NCI-H1092 (cell line): ENCODE measurements at places on chromosomes 2 and 18.

DNA sequence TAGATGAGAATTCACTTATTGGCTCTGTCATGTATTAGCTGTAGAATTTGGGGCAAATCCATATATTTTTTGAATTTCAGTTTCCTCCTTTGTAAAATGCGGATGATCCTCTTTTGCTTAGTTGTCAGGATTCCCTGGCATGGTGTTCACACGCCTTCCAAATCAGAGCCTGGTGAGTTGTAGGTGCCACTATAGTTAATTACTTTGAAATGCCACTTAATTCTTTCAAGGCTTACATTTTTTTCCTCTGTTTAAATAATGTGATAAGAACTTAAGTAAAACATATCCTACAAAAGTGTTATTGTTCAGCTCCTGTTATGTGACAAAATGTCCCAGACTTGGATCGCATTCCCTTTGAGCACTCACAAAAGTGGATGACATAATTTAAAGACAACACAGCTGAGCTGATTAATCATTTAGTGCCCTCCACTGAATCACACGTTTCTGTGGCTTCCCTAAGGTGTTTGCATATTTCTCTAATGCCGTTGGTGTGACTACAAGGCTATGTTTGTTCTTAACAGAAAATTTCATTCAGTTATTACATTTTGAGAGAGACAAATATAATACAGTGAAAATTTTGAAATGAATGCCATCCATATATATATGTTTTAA lies 471.2 kb upstream of the CHST9 start:
- DNase-seq, result peak; percentile 7

DNA sequence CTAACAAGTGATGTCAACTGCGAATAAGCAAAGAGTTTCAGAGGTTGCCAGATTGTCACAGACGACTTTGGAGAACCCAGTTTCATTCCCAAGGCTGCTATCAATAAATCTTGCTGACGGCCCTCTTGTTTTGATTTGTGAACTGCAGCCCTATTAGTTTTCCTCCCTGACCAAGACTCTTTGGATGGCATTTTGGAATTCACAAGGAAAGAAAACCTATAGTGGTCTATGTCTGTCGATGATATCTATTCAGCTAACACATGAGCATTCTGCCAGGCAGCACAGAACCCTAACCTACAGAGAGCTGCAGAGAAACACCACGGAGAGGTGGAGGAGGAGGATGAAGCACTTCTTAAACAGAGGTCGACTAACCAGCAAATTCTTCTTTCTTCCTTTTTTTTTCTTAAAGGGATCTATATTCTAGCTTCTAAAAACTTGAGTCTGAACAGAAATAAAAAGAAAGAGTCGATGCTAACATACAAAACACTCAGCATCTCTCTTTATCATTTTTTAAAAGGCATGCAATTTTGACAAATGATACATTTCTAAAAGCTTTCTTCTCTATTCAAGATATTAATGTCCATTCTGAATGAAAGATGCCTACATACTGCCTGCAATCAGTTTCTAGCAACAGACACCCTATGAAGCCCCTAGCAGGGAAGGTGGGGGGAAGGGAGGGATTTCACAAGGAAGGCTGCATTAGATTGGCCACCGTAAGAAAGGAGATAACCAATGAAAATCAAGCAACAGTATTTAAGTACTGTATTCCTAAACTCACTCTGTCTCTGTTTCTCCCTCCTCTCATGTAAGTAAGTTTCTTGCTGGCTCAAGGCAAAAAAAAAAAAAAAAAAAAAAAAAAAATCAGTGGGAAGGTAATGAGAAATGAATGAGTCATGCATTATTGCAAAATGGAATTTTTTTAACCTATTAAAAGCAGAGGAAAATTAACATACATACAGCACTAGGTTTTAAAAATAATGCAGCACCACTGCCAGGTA lies 83.0 kb upstream of the CHRNA1 start:
- DNase-seq, result no peak

DNA sequence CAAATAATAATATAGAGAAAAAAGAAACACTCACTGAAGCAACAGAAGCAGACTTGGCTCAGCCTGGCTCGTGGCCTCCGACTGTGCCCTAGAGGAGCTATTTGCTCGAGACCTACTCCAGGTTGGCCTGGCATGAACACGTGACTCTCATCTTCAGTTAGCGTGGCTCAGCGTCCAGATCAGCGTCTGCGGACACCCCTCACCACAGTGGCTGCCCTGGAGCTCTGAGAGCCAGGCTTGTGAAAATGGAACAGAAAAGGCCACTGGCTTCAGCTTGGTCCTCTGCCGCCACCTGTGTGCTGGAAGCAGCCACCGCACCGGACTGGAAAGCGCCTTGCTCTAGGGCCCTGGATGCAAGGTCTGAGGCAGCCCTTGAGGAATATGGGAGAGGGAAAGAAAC lies 1184.0 kb upstream of the GYPC start:
- no peak for DNase-seq

GRCh38 chr2:12918835-12919445 lies 202.2 kb downstream of the TRIB2 start:
- DNase-seq, result no peak

- no peak for DNase-seq
These were observed 410.0 kb upstream of the KCNH7 start for GRCh38 chr2:163248376-163249253.

DNA sequence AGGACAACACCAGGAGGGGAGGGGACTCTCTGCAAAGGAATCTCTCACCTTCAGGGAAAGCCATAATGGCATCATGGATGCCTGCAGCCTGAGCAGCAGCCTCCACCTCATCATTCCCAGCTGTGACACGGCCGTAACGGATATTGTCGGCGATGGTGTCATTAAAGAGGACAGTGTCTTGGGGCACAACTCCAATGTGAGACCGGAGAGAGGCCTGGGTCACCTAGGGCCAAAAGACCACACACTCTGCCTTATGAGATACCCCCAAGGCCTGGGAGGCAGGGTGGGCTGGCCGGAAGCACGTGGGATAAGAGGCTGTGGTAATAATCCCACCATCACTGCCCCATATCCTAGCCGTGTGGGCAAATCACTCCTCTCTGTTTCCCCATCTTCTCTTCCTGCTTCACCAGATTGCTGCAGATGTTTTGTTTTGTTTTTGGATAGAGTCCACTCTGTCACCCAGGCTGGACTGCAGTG lies 4.3 kb downstream of the ZFAND2B start:
- no peak for DNase-seq

- DNase-seq, result no peak
These were observed 1985.1 kb upstream of the PIK3C3 start for GRCh38 chr18:39969803-39970494.

DNA sequence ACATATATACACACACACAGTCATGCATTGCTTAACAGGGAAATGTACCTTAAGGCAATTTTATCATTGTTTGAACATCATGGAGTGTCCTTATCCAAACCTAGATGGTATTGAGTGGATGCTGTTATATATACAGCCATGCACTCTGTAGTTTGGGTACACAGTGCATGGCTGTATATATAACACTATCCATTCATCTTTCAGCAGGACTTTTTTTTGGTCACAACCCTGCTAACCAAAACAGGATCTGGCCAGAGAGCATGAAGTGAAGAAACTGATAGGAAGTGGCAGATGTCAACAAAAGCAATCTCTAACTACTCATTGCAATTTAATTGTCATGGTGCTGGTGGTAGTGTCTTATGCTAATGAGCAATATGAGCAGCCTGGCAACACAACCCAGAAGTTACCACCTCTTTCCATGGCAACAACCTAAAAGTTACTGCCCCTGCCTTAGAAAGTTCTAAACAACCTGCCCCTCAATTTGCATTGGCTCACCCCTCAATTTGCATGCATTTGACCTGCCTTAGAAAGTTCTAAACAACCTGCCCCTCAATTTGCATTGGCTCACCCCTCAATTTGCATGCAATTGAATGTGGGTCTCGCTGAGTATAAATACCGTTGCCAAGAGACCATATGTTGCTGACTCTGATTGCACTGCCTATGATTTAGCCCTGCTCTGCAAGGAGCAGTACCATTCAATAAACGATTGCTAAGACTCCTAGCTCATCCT lies 434.9 kb downstream of the DSEL start:
- no peak for DNase-seq
